ENCODE measurements at places on chromosomes 1 and 21.

DNA sequence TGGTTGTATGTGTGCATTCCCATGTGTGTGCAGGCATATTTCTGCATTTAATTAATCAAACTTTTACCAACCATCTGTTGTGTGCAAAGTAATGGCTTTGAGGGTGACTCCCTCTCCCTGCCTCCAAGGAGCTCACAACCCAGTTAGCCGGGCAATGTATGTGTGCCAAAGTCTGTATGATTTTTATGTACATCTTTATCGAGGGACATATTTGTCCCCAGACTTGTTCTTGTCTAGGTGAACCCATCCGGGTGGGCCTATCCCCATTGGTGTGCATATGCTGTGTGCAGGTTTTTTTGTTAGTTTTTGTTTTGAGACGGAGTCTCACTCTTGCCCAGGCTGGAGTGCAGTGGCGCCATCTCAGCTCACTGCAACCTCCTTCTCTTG lies 1.8 kb downstream of the SYTL1 start:
- no peak for DNase-seq

DNA sequence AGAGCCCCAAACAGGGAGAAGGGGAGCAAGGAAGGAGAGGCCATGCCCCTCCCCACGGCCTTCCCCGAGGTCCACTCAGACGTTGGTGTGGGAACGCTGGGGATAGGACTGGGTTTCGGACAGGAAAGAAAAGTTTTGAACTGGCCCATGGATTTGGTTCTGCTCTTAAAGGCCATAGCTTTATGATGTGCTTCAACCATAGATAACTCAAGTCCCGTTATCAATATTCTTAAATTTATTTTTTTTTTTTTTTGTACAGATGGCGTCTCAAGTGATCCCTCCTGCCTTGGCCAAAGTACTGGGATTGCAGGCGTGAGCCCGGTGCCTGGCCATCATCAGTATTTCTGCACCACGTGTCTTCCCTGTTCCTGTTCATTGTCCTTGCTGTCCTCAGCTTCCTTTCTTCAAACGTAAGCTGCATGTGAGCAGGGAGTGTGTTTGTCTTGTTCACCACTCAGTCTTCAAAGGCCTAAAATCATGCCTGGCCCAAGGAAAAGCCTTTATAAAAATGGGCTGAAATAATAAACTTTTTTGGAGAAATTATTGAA lies 820 bp upstream of the KRTAP10-1 start:
- no peak for DNase-seq

DNA sequence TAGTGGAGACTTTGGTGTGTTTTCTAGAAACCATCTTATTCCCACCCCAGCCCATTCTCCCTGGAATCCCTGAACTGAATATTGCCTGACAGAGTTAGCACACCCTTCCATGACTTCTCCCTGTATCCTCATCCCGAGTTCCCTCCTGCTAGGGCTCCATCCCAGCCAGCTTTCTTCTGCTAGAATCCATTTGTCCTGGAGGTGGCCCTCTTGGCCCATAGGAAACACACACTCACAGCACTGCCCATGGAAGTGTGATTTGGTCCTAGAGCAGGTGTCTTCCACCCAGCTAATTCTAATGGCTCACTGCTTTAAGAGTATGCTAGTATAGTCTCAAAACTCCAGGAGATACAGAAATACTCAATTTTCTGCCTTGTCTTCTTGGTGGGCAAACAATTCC lies 4.1 kb downstream of the KRTAP15-1 start:
- no peak for DNase-seq

- DNase-seq: no peak
Measured at GRCh38 chr1:202085682-202086373, 36.9 kb upstream of the GPR37L1 start.

DNA sequence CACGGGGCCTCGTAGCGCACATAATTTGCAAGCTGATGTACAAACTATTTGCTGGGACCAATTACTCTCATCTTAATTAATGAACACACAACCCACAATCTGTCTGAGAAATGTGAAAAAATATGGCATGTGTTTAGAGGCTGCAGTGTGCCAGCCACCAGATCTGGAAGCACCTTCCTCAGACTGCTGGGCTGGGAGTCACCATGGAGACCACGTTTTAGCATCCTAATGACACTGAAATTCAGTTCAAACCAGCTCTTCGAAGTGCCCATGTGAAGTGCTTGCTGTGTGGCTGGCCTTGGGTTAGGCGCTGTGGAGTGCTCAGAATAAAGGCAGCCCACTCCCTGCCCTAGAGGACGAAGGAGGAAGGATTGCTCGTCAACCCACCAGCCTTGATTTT lies 482.4 kb downstream of the OMA1 start:
- no peak for DNase-seq

DNA sequence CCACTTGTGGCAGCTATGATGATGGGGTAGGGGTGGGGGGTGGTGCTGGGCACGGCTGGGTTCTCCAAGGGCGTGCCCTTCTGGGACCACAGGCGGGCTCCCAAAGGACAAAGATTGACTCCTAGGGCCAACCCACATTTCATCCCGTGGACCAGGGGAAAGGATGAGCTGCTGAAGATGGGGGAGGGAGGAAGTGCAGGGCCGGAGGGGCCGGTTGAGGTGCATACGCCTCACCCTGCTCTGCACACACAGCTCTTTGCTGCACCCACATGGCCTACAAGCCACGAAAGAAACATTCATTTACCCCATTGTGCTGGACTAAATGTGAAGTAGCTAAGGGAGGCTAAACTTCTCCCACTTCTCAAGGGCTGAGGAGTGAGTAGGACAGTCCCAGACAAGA lies 34.2 kb upstream of the GNPAT start:
- DNase-seq: no peak

DNA sequence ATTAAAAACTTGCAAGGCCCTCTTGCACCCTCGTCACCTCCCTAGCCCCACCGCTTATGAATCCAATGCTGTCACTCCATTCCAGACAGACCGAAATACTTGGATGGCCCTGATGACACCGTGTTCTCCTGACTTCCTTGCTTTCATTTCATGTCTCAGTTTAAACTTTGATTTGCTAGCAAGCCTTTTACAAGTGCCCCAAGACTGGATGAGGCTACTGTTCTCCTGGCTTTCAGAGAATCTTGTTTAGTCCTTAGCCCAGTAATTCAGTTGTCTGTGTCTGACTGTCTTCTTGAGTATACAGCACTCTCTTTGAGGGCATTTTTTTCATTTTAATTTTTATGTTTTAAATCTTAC lies 824 bp upstream of the IFI44L start:
- DNase-seq: no peak

GRCh38 chr1:205074513-205074912 lies 9.7 kb downstream of the TMEM81 start:
- DNase-seq: no peak

- no peak for DNase-seq
Measured at GRCh38 chr1:212309967-212310366, 24.8 kb downstream of the PPP2R5A start.

GRCh38 chr1:168179438-168180147 lies 831 bp downstream of the TIPRL start:
- DNase-seq: no peak

DNA sequence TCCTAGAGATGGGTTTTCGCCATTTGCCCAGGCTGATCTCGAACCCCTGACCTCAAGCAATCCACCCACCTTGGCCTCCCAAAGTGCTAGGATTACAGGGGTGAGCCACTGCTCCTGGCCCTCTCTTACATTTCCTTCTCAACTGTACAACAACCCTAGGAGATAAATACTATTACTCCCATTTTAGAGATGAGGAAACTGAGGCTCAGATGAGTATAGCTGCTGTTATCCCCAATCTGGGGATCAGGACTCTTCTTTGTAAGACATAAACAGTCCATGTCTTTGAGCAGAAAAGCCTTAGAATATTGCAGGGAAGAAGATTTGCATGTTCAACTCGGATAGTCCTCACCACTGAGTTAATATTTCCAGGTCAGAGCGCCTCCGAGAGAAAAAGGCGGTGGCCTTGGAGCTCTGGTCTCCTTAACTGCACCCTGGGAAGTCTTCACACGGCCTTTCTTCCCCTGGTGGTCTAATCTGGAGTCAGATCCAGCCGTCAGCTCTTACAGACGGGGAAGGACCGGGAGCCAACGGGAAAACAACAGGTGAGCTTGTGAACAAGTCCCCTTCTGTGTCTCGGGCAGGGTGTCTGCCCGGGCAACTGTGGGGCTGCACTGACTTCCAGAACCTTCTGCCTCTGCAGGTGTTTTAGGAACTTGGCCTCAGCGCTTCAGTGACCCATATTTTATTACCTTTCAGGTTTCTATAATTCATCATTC lies 5.9 kb upstream of the OLIG1 start:
- DNase-seq: no peak

- peak; percentile 20 for DNase-seq
Measured at GRCh38 chr1:213050745-213051126, 305 bp upstream of the RPS6KC1 start.

DNA sequence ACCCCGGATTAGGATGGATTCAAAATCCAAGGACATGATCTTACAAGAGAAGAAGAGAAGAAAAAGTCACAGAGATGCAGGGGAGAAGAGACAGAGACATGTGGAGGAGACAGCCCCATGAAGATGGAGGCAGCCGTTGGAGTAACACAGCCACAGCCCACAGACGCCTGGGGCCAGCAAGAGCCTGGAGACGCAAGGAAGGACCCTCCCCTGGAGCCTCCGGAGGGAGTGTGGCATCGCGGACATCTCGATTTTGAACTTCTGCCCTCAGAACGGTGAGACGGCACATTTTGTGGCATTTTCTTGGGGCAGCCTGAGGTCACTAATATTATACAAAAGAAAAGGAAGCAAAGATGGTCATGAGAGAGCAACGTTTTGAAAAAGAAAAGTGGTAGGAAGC lies 28.8 kb downstream of the ABCG1 start:
- no peak for DNase-seq

GRCh38 chr1:63752176-63752575 lies 21.6 kb upstream of the ROR1 start:
- DNase-seq: no peak

GRCh38 chr21:42337276-42337675 lies 13.5 kb downstream of the TFF2 start:
- no peak for DNase-seq

- DNase-seq: no peak
Measured at GRCh38 chr1:167697667-167698141, 24.1 kb upstream of the MPZL1 start.

DNA sequence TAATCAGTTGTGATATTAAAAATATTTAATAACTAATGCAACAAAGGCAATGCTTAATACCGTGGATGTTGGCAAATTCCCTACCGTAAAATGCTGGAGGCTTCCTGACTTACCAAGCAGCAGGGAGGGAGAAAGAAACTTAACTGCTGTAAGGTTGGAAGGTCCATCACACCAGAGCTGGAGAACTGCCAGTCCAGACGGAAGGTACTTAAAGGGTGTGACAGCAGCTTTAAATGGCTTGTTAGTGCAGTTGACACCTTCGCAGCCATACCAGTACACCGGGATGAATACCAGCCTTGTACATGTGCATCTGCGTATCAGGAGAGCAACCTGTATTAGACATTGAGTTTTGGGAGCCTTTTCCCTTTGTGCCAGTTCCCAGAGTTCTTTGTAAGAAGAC lies 269.5 kb upstream of the NCAM2 start:
- no peak for DNase-seq

- no peak for DNase-seq
Measured at GRCh38 chr1:87588495-87588894, 259.8 kb downstream of the LMO4 start.

GRCh38 chr1:198845271-198845670 lies 206.4 kb downstream of the PTPRC start:
- DNase-seq: no peak

GRCh38 chr1:56978819-56979218 lies 13.0 kb upstream of the C8B start:
- DNase-seq: no peak

DNA sequence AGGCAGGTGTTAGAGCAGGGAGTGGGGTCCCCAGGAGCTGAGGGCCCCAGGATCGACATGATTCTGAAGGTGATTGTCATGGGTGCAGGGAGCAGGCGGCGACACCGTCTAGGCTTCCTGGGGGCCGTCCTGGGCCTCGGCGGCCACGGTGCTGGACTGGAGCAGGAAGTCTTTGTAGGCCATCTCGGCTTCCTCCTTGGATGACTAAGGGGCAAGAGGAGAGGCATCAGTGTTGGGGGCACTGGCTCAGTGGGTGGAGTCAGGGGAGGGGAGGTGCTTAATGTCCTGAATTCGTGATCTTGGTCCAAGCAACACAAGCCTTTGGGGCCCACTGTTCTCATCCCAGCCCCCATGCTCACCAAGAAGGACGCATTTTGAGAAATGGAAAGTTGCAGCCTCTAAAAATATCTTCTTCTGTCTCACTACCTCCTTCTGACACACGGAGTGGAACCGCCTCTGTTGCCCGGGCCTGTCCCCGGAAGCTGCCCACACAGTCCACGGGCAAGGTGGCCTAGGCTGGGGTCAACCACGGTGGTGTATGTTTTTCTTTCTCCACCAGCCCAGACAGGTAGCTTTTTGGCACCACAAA lies 8.6 kb upstream of the FCMR start:
- no peak for DNase-seq

DNA sequence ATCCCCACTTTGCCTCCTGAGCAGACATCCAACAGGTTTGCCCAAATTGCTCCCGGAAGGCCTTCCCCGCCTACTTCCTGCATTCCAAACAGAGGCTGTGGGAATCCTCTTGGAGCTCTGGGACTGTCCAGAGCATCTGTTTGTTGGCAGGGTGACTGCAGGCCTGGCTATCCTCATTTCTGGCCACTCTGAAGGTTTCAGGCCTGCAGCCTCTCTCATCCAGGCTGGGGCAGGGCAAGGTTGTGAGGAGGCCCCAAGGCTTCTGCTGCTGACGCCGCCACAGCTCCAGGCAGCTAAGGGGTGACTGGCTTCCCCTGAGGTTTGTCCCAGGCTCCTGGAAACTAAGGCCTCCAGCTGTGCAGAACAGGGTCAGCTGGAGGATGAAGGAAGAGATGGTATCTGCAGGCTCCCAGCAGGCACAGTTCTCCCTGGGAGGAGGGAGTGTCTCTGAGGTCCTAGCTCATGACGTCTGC lies 11.3 kb downstream of the CDK18 start:
- no peak for DNase-seq

DNA sequence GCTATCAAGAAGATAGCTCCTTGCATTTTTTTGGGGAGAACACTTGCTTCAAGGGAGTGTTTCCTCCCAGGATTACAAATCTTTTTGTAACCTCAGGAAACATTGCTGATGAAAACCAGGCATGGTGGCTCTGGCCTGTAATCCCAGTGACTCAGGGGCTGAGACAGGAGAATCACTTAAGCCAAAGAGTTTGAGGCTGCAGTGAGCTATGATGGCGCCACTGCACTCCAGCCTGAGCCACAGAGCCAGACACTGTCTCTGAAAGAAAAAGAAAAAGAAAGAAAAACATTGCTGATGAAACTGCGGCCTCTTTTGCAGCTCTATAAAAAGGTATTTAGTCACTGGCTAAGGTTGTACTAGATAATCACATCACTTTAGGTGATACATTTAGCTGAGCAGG lies 7.3 kb downstream of the RNU1-2 start:
- DNase-seq: no peak

DNA sequence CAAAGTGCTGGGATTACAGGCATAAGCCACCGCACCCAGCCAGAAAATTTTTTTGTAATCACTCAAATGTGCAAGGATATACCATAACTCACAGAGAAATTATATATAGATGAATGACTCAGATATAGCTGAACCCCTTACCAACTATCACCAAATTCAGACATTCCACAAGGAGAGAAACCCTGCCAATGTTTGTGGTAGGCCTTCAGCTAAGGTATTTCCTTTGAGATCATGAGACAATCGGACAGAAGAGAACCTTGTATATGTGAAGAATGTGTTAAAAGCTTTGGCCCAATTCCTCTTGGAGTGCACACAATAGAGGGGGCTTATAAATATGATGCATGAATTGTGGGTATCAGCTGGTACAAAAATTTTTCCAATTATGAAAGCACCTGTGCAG lies 50.7 kb downstream of the ZNF684 start:
- no peak for DNase-seq

GRCh38 chr1:2020310-2020655 lies 1.1 kb downstream of the GABRD start:
- DNase-seq: no peak
